ENCODE measurements at places on chromosomes 11 and 22.

DNA sequence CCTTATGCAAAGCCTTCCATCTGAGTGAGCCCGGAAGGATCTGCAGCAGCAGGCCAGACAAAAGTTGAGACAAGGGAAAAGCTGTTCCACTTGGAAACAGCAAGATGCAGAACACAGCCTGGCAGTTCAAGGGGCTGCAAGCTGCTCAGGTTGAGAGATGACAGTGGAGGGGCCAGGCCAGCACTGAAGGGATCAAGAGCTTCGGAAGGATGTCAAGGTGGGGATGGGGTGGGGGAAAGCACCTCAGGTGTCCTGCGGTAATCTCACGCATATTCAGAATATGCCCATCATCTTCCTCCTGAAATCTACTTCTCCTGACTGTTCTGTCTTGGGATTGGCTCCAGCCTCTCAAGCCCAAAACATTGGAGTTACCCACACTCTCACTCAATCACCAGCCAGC, 35.7 kb downstream of the GAB4 start:
- DNase-seq = no peak

DNA sequence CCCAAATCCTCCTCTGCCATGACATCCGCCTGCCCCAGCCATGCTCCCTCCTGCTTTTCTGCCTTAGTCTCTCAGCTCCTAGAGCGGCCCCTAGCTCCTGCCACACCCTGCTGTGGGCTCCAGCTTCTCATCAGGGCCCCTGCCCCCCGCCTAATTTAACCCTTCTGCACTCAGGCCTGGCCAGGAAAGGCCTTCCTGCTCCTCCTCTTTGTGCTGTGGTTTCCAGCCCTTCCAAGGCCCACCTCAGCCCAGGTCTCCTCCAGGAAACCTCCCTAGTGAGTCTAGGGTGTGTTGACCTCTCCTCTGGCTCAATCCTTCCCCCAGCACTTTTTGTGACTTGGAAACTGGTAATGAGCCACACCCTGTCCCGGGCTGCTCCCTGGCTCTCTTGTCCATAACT, 11.3 kb downstream of the PTPN5 start:
- DNase-seq = no peak

DNA sequence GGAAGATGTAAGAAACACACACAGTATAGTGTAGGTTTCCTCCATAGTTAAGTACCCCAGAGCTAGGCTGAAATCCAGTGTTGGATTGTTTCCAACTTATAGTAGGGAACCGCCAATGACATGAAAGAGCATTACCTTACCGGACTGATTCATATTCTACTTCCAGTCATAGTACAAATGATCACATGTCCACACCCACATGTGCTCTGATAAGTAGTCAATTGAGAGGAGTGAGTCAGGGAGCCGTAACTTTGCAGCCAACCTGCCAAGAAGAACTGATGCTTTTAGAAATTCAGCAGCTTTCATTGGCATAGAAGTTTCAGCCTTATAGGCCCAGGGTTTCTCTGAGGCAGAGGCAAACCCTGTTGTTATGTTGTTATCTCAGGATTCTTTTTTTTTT, 240.6 kb downstream of the ETS1 start:
- DNase-seq = no peak

- no peak for DNase-seq
Observed at GRCh38 chr11:124878759-124879492, 13.7 kb downstream of the ROBO3 start.

DNA sequence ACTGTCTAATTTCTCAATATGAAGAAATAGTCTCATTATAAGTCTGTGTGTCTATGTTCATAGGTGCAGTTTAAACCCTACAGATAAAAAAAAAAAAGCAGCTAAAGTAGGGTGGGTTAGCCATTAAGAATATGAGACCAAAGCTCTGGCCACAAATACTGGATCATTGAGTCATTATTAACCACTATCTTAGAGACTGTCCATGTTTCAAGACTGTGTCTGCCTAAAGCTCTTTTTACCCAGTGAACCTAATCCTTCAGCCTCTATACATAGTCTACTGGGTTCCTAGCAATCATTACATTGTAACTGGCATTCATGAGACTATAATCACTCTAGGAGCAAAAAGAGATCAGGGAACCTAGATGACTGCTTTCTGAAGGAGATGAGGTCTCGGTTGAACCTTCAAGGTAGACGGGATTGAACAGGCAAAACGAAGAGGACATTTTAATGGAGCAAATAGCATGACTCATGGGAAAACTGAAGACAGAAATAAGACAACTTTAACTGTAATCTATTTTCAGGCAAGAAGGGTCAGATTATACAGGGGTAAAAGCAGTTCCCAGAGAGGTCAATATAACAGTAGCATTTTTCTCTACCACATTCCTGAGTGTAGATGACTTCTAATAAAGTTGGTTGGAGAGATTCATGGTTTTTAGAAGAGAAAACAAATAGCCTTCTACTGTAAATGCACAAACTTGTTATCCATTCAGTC, 64.0 kb upstream of the FIBIN start:
- no peak for DNase-seq
